Retina (tissue), 1 donor: ENCODE measurements at places on chromosomes 6 and 20.

- no peak for DNase-seq
Observed at GRCh38 chr6:20620043-20620442, 85.8 kb downstream of the CDKAL1 start.

DNA sequence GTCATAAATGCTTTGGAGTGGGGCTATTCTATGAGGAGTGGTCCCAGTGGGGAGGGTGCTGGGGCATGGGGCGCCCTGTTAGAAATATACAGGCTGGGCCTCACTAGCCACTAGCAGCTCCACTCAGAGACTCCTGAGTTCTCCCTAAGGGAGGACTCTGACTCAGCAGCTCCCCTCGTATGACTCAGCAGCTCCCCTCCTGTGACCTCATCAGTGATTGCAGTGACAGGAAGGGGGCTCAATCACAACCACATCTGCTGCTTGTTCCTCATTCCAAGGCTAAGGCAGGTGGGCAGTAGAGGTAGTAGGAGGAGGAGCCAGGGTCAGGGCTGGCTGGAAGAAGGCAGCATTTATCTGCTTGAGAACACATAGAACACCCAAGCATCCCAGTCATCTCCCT, 73.7 kb downstream of the PRND start:
- no peak for DNase-seq

GRCh38 chr6:6723921-6724538, 135.5 kb downstream of the LY86 start:
- no peak for DNase-seq

DNA sequence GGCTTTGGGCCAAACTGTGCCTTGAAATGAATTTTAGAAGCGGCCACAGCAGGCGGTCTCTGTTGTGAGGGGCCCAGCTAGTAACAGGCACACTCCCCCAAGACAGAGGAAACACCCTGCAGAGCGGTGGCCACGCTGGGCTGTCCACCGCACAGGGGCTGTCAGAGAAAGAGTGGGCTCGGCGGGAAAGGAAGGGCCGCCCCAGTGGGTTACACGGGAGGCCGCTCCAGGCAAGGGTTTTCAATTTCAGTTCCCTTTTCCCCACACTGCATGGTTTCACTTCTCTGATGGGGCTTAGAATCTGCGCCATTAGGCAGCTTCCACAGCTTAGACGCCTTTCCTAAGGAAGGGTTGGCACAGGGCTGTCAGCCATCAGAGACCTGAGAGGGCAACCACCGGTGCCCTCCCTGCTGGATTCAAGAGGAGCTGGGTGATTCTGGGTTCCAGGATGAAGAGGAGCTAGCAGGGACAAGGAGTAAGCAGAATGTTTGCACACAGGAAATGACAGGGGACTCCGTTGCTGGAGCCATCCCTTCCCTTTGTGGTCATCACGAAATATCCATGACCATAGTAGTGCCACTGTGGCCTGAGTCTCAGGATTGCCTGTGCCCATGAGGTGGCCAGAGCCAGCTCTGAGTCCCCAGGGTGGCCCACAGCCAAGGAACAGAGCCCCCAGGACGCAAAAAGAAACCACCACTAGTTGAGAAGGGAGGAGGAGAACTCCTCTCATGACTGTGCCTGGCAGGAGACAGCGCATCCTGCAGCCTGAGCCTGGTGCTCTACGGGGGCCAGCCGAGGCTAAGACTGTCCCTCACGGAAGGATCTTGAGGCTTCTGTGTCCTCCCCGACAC, 282.7 kb downstream of the NRN1 start:
- no peak for DNase-seq

DNA sequence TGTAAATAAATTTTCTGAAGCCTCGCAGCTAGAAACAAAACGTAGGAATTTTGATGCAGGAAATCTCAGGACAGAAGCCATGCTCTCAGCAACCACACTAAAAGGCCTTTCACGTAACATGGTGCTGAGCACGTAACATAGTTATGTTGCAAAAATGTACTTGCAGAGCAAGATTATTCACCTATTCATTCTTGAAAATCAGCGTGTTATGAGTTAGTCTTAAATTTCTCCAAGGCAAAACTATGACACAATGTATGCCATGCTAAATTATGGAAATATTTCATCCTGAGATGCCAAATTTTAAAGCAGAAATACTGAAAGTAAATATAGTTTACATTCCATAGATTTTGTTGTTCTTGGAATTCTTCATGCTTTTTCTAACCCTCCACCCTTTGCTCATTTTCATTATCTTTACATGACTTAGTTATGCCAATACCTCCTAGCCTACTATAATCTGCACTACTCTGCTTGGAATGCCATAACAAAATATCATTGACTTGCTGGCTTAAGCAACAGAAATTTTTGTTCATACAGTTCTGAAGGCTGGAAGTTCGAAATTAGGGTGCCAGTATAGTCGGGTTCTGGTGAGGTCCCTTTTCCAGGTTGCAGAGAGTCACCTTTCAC, 179.8 kb upstream of the BMP5 start:
- DNase-seq = no peak

GRCh38 chr6:45921691-45922281, 93.9 kb downstream of the CLIC5 start:
- DNase-seq = no peak

DNA sequence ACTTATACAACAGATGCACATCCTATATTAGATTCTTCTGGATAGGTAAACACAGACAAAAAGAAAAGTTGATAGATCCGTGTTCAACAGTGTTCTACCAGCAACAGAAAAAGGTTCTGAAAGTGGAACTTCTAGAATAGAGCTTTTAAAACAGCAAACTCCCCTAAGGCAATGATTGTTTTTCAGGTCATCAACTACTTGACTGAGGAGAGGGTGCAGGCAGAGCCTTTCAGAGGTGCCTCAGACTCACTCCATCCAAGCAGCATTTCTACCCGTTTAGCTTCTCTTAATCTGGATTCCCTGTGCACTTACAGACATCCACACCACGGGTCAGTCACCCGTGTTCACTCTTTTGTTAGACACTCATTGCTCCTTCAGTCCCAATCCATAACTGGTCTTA, 28.9 kb downstream of the FYN start:
- DNase-seq = no peak
